ENCODE measurements at places on chromosomes 12 and 14.

DNA sequence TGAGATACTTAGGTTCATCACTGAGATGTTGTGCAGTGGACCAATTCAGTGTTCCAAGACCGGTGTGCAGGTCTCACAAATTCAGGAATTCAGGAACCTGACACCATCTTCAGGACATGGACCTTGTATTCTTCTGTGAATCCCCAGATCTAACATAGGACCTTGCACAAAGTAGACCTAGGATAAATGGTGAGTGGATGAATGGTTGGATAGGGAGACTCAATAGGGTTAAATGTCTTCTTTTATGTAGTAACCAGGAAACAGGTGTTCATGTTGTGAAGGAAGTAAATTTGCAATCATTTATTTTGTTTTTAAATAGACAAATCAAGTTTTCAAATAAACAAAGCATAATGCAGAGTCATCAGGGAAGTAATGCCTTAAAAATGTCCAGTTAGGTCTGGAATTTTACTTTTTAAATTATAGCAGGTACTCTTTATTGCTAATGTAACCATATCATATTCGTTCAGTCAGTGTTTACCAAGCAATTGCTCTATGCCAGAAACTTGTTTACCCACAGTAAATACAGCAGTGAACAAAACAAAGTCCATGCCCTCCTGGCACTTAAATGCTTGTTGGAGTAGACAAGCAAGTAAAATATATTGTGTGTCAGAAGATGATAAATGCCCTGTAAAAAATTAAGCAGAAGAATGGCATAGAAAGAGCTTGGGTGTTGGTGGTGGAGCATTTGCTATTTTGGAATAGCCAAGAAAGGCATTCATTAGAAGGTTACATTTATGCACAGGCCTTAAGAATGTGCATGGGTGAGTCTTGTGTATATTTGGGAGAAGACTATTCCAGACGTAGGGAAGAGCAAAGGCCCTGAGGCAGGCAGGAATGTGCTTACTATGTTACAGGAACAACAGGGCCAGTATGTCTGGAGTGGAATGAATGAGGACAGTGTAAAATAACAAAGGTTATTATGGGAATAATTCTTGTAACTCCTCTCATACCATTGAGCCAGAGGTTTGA is 26.3 kb downstream of the RXYLT1 start:
- DNase-seq, result no peak

DNA sequence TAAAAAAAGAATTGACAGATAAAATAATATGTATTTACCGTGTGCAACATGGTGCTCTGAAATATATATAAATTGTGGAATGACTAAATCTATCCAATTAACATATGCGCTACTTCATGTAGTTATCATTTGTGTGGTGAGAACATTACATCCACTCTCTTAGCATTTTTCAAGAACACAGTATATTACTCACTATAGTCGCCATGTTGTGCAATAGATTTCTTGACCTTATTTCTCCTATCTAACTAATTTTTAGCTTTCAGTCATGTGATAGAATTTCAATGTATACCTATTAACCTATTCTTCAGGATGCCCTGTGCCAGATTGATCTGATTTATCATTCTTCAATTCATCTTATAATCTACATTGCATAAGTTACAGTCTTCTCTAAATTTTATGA is 178.6 kb downstream of the BCAT1 start:
- no peak for DNase-seq

GRCh38 chr14:83291714-83292113 is 1758.1 kb upstream of the SEL1L start:
- DNase-seq, result no peak

- no peak for DNase-seq
These were observed 1655.3 kb upstream of the FLRT2 start for GRCh38 chr14:83874662-83875061.

GRCh38 chr12:48827026-48827425 is 8.7 kb downstream of the CACNB3 start:
- DNase-seq, result no peak

DNA sequence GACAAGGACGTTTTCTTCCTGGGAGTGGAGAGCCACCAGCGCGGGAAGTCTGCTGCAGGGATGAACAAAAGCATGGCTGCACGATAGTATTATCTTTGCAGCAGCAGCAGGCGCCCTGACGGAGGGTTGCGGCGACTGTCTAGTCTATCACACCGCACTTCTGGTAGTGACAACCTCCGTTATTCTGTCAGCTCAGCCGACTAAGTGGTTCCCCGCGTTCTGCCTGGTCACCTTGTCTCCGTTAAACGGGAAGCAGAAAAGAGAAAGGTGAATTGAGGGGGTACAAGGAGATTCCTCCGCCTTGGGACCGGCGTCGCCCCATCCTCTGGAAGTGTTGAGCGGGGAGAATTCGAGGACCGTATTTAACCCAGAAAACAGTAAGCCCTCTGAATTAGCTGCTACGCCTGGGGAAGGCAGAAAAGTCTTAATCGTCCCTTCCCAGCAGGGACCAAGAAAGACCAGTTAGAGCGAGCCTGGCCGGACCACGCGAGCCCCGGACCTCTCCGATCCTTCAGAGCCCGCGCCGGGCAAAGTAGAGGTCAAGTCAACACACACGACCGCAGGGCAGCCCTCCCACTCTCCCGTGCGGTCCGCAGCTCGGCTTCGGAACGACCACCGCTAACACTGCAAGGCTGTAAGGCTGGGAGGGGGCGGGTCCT is 536 bp upstream of the DAAM1 start:
- no peak for DNase-seq

DNA sequence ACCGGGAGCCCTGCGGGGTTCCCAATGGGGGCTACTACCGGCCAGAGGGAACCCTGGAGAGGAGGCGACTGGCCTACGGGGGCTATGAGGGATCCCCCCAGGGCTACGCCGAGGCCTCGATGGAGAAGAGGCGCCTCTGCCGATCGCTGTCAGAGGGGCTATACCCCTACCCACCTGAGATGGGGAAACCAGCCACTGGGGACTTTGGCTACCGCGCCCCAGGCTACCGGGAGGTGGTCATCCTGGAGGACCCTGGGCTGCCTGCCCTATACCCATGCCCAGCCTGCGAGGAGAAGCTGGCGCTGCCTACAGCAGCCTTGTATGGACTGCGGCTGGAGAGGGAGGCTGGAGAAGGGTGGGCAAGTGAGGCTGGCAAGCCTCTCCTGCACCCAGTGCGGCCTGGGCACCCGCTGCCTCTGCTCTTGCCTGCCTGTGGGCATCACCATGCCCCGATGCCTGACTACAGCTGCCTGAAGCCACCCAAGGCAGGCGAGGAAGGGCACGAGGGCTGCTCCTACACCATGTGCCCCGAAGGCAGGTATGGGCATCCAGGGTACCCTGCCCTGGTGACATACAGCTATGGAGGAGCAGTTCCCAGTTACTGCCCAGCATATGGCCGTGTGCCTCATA is 9.7 kb downstream of the TNS2 start:
- DNase-seq, result no peak

Measured in epithelial cell of proximal tubule (primary cell).